Astrocyte of the hippocampus (primary cell): ENCODE measurements at places on chromosomes 7 and 10.

DNA sequence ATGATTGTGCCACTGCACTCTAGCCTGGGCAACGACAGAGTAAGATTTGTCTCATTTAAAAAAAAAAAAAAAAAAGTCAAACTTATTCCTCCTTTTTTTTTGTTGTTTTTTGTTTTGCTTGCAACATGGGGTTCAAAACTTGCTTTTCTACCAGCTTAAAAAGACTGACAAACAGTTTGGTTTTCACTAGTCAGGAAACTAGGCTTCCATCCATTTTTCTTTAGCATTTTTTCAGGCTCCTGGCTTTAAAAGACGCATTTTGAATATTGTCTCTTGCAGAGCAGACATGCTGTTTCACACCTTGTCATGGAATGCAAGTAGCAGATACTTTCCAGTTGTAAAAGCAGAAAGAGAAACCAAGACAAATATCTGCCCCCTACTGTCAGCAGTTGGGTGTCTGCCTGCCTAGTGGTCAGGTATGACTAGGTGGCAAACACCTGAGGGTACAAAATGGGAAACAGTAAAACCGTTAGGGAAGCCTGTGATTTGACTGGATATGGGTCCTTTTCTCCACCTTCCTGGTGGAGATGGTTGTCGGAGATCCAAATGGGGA is 139.9 kb downstream of the CCDC71L start:
- DNase-seq: no peak

- DNase-seq: no peak
Measured at GRCh38 chr10:61481597-61481996, 28.4 kb upstream of the TMEM26 start.

GRCh38 chr7:138207555-138207971 is 131.3 kb downstream of the AKR1D1 start:
- no peak for DNase-seq

GRCh38 chr10:125633517-125633999 is 49.4 kb downstream of the TEX36 start:
- DNase-seq: peak; percentile 43

DNA sequence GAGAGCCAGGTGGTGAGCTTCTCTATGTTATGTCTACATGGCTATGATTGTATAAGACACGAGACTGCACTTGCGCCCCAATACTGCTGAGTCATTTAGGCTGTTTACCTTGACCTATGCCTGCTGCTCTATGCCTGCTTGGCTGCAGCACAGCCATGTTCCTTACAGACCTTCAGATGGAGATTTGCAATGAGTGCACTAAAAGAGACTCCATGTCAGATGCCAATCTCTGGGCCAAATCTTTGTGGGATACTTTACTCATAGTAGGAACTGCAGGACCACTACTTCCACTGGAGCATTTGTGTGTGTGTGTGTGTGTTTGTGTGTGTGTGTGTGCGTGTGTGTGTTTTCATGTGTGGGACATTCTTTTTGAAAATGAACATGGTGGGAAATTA is 50.0 kb upstream of the KMT2E start:
- DNase-seq: peak; percentile 19

DNA sequence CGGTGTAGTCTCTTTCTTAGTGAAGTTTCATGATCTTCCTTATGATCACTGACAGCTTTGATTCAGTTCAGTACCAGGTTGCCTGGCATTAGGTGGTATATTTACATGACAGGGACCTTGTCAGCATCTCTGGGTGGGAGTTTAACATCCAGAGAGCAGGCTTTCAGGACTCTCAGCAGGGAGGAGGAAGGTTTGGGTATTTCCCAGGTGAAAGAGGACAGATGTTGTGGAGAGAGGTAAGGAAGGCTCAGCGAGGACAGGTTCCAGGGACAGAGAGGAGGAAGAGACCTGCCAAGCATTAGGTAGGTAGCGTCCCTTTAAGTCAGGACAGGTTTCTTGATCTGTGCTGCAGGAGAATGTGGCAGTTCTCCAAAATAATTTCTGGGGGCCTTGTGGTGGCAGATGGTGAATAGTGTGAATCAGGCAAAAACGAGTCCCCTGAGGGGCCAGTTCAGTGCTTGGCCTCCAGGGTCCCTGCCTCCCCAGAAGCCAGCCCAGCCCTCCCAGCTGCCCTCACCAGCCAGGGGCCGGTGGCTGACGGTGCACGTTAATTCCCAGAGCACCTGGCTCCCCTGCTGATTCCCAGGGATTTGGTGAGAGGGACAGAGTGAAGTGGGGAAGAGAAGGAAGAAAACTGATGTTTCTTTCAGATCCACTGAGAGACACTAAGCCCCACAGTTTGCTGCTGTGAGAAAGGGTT is 82.0 kb downstream of the VWC2 start:
- no peak for DNase-seq

DNA sequence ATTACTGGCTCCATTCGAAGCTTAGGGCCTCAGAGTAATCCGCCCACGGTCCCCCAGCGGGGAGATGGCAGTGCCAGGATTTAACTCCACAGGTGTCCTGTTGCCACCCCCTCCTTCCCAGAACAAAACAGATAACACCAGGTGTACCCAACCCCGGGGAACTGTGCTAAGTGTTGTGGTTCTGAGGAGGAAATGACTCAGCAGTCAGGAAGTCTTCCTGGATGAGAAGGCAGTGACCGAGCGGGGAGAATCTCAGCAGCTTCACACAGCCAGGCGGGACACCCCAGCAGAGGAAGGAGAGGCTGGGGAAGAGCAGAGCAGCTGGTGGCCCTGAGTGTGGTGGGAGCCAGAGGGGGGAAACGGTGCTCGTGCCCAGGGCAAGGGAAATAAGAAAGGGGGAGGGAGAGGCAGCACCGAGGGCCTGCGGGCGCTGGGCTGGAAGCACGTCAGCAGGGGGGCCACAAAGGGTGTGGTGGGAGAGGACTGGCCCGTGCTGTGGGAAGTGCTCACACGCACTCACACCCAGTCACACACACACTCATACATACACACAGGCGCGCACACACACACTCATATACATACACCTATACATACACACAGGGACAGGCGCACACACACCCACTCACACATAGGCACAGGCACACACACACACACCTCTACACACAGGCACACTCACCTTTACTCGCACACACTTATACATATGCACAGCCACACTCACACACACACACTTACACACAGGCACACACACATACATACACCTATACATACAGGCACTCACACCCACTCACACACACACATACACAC is 59.8 kb upstream of the CHST15 start:
- DNase-seq: peak; percentile 92

DNA sequence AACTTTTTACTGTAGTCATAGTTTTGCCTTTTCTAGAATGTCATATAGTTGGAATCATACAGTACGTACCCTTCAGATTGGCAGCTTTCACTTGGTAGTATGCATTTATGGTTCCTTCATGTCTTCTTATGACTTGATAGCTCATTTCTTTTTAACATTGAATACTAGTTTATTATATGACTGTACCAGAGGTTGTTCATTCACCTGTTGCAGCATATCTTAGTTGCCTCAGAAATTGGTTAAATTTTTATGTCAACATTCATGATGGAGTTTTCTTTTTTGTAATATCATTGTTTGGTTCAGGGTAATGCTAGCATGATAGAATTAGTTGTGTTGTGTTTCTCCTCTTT is 94.8 kb upstream of the CDK13 start:
- no peak for DNase-seq

- no peak for DNase-seq
Measured at GRCh38 chr10:42645103-42645502, 6.7 kb upstream of the ZNF33B start.

DNA sequence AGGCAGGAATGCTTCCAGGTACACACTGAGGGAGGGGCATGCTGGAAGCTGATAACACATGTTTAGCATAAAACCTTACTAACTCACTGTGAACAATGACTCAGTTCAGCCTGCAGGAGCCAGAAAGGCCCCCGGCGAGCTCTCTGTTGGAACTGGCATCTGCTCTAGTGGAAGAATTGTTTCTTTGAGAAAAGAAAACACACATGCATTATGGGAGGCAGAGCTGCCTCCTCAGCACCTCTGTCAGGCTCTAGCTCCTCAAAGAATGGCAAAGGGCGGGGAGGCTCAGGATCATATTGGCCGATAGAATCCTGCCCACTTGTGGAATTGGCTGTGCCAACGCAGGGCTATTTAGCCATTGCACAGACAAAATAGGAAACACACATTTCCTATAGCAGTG is 338.3 kb downstream of the CXCL12 start:
- DNase-seq: peak; percentile 86

- no peak for DNase-seq
Measured at GRCh38 chr10:95441547-95441923, 119.6 kb downstream of the SORBS1 start.

GRCh38 chr7:14048889-14049288 is 59.4 kb upstream of the ETV1 start:
- peak; percentile 3 for DNase-seq

GRCh38 chr10:3143791-3144434 is 28.7 kb downstream of the PITRM1 start:
- DNase-seq: no peak

DNA sequence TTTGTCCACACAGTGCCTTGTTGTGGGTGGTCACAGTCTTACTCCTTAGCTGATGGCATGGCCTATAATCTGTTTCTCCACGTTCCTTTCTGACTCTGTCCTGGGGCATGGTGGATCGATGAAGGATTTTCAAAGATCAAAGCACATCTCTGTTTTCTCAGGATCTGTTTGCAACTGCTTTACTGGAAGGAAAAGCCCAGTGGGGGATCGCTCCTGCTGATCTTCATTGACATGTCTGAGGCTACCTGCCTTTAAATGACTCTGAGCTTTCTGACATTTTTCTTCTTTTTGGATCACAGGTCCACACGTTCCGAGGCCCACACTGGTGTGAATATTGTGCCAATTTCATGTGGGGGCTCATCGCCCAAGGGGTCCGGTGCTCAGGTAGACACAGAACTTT is 68.0 kb upstream of the PRR15 start:
- no peak for DNase-seq

DNA sequence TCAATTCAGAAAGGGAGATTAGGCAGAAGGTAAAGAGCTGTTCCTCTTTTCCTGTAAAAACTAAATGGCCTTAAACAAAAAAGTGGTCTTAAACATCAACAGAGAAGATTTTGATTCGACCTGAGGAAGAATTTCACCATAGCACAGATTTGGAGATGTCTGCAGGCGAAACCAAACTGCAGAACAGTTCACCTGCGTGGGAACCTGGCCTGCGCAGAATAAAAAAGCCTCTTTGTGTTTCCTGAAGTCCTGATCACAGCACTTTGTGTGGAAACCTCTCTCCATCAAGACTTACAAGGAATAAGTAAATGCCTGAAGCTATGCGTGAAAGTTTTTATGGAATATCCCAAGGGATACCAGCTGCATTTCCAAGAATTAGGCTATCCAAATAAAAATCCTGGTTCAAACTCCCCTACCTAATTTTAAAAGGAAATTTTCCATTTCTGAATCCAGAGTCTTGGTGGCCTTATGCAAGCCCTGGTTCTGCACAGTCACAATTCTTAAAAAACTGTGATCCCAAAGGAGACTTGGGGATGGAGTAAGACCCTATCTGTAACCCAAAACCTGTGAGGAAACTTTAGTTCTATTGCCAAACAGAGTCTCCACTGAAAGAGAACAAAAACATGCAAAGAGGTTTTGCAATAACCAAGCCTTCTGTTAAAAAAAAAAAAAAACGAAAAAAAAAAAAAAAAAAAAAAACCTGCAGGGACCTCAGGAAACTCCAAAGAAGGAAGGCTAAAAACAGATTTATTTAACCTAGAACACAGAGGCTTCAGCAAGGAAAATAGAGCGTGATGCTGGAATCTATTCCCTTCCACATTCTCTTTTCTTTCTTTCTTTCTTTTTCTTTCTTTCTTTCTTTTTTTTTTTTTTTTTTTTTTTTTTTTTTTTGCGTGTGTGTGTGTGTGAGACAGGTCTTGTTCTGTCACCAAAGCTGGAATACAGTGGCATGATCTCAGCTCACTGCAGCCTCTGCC is 10.4 kb downstream of the CALML3 start:
- no peak for DNase-seq
